Pulmonary artery endothelial cell (primary cell): ENCODE measurements at places on chromosomes 7 and 10. TPM values are rescaled to one million over a fixed set of nuclear protein-coding genes. Genes with fewer than 3 reads are reported as not detected.

The C10orf105 gene
- not detected in 2 replicates for total RNA-seq

The ITIH5 gene
- not detected in 2 replicates for total RNA-seq

The HMX2 gene
- not detected in 2 replicates for total RNA-seq

The TBXAS1 gene
- 8.1 and 10.6 TPM in 2 replicates for total RNA-seq

The ZPBP gene
- total RNA-seq = not detected in 2 replicates

The HOXA10 gene
- 0.07 and 0.14 TPM in 2 replicates for total RNA-seq

The TCAF2 gene
- 7.1 and 16.3 TPM in 2 replicates for total RNA-seq

The TDRD1 gene
- total RNA-seq = not detected in 2 replicates
